IPS DF 19.7 (cell line): ENCODE measurements at places on chromosomes 3 and 15.
A peak's percentile ranks its signal among the peaks of the same experiment; 100 is the strongest.

DNA sequence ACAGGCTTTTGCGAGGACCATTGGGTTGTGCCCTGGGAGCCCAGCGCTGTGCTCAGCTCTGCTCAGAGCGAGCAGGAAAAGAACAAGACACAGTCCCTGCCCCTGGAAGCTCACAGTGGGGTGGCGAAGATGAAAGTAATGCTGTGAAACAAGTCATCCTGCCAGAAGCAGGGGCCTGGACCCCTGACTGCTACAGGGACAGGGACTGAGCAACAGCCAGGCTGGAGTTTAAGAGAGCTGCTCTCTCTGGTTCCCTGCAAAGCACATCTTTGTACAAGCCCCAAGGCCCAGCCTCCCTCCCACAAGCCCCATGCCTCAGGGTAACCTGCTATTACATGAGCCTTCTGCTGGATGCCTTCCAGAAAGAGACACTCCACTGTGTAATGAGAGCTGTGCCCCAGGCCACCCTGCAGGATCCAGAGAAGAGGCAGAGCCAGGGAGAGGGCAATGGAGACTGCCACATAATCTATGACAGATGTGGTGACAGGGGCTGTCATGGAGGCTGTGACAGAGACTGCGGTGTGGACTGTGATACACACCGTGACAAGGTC, 7.1 kb upstream of the HCN4 start:
- DNase-seq: no peak

- no peak for DNase-seq
Observed at GRCh38 chr3:130878464-130878863, 15.4 kb upstream of the ATP2C1 start.

DNA sequence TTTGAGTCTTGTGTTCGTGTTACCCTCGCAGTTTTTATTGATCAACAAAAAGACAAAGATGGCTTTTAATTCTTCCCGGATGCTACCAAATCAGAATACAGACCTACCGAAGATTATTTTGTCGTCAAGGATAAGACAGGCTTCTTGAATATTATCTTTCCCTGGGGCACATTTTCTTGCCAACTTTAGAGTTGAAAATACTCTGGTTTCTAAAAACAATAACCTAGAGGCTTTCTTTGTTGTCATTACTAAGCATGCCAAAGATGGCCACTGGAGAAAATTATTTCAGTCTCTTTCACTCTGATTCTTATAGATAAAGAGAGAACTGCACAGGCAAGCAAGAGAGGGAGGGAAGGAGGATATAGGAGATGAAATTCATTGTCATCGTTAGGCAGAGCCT, 33.9 kb downstream of the OXNAD1 start:
- no peak for DNase-seq

DNA sequence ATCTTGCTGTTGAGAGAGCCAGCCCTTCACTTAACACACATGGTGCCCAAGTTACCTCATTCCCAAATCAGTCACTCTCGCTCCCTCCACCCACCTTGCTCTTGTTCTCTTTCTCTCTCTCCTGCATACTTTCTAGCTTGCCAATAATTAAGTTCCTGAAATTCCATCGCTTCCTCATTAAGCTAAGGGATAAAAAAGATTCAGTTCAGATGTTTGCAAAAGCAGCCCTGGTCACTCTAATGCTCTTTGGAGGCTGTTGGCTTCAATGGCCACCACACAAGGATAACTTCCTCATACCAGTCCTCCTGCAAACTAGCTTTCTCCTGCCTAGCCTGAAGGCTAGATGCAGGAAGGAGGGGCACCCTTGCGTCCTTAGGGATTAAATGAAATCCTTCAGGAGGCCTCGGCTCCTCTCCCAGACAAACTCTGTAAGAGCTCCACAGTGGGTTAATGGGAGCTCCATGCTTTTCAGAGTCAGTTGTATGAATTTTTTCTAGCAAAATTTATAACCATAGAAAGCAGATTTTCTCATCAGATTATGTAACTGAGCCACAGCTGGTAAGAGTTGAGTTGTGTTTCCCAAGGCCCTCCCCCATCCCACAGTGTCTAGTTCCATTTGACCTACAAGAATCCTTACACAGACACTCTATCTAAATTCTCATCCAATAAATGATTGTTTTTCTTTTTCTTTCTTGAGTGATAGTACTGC, 176.6 kb upstream of the TRIM42 start:
- DNase-seq: no peak

DNA sequence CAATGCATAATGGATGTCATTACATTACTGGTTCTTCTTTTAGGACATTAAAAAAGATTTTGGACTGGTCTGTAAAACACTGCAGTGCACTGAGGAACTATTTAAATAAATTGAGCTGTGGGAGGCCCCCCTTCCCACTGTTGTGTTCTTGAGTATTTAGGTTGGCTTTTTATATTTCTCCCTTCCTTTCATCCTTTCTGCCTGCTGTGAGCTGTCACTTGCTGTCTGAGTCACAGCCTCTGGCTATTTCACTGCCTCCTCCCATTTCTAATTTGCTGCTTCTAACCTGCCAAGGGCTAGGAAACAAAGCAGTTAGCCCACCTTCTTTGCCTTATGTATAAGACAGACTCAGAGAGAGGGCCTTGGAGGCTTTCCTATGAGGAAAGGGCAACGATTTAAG, 89.0 kb upstream of the FNDC3B start:
- no peak for DNase-seq

DNA sequence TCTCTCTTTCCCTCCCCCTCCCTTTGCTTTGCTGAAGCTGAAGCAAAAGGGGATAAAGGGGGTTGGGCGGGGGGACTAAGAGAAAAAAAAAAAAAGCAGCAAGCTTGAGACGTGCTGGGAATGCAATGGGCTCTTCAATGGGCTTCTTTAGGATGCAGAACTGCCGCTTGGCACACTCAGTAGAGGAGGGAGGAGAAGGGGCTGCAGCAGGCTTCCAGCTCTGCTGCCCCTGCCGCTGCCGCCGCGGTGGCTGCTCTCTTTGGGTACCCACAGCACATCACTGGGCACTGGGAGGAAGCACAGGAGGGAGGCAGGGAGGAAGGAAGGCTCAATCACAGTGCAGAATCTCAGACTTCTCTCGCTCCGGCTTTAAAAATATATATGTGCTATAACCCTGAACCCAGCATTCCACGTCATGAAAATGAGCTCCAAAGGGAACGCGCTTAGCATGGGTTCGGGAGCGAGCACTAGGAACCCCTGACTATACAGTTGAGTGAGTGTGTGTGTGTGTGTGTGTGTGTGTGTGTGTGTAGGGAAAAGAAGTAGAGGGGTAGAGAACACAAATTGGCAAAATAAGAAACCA, 3.5 kb downstream of the SLITRK3 start:
- DNase-seq: peak; percentile 74
